Spinal cord (tissue), 10 donors: ENCODE measurements at places on chromosomes 3 and 15. TPM values are rescaled to one million over a fixed set of nuclear protein-coding genes. Genes with fewer than 3 reads are reported as not detected.

DNA sequence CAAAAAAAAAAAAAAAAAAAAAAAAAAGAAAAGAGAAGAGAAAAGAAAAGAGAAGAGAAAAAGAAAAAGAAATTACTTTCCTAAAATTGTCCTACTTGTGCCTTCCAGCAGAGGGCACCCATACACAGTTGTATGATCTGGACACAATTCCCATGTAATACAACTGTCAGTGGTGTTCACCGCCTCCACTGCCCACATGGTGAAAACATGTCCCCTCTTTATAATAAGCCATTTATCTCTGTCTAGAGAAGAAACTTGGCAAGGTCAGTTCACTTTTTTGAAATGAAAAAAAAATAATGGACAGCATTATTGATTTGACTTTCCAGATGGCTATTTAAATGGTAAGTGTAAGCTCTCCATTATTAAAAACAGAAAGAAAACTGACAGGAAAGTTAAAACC, 459.4 kb downstream of the GBE1 start:
- H3K36me3 ChIP-seq = no peaks in the 10 kb centered on the region
- peak; percentile 8 for DNase-seq
- H3K4me3 ChIP-seq = no peak overlapping the region
- no peak overlapping the region for H3K27ac ChIP-seq
- H3K27me3 ChIP-seq = no peaks in the 10 kb centered on the region

GRCh38 chr15:67156834-67157233, 91.4 kb downstream of the SMAD3 start:
- DNase-seq = no peak
- no peak overlapping the region for H3K27ac ChIP-seq
- no peaks in the 10 kb centered on the region for H3K36me3 ChIP-seq

RUBCN gene
- polyA plus RNA-seq = 47.2 TPM

DNA sequence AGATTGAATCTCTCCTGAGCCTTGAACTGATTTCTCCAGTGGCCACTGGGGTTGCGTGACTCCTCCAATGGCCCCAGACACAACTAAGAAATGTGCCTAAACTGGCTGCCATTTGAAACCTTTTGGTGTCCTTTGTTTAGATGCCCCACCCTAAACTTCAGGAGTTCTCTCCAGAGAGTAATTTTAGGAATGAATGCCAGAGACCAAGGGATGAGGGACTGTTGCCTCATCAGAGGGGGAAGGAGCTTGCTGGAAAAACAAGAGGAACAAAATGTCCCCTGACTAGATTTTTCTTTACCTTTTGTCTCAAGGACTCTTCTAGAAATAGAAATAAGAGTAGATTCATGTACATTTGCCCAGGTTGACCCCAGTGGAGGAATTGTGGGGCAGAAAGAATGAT, 8.1 kb upstream of the ADPRH start:
- H3K27ac ChIP-seq = no peak overlapping the region
- no peaks in the 10 kb centered on the region for H3K36me3 ChIP-seq
- no peak for DNase-seq

DNA sequence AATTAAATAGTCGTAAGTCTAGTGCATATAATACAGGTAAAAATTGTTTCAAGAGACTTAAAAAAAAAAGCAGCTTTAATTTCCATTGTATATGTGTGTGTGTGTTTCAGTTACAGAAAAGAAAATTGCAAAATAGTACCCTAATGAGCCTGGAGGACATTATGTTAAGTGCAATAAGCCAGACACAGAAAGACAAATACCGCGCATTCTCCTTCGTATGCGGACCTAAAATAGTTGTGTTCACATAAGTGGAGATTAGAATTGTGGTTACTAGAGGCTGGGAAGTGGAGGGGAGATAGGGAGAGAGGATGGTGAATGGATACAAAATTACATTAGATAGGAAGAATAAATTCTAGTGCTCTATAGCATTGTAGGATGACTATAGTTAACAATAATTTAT, 3.6 kb downstream of the MESD start:
- H3K4me1 ChIP-seq = no peaks in the 10 kb centered on the region
- H3K4me3 ChIP-seq = no peak overlapping the region
- H3K27me3 ChIP-seq = no peaks in the 10 kb centered on the region
- peaks cover 7% of the 10 kb centered on the region for H3K36me3 ChIP-seq
- H3K27ac ChIP-seq = no peak overlapping the region

CORO2B gene
- polyA plus RNA-seq = 53.6 TPM

LRRC2 gene
- polyA plus RNA-seq = 3.3 TPM

GRCh38 chr3:69568458-69568857, 170.8 kb upstream of the MITF start:
- H3K4me3 ChIP-seq = no peak overlapping the region
- no peaks in the 10 kb centered on the region for H3K27me3 ChIP-seq
- H3K27ac ChIP-seq = no peak overlapping the region
- no peaks in the 10 kb centered on the region for H3K4me1 ChIP-seq

DNA sequence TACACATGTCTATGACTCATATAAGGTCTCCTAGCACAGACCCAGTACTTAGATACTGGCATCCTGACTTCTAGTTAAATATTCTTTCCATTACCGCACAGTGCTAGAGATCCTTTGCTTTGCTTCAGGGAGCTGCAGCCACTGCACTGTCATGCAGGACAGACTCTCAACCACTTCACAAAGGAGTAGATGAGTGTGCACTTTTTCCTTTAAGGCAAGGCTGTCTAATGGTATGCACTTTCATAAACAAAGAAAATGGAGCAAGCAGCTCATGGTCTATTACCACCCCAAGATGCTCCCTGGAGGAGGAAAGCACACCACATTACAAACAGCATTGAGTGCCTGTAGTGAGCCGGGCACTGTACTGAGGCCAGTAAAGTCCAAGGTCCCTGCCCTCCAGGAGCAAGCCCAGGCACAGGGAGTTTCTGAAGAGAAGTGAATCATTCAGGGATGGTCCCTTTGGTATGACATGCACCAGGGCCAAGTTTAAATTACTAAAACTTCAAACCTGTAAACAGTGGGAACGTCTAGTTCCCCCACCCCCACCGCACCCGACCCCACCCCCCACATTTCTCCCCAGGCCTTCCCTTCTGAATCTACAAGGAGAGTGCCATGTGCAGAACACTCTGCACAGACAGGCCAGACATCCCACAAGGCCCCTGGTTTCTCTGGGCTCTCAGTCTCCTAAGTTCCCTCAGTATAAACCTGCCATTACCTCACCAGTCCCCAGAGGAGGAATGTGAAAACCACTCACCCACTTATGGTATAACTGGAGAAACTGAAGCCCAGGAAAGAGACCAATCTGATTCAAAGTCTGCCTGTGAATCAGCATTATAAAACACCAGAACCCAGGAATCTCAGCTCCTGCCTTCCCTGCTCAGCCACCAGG, 107.8 kb upstream of the BCL6 start:
- H3K27me3 ChIP-seq = no peaks in the 10 kb centered on the region
- no peaks in the 10 kb centered on the region for H3K36me3 ChIP-seq
- no peak overlapping the region for H3K27ac ChIP-seq
- no peak overlapping the region for H3K4me3 ChIP-seq

DNA sequence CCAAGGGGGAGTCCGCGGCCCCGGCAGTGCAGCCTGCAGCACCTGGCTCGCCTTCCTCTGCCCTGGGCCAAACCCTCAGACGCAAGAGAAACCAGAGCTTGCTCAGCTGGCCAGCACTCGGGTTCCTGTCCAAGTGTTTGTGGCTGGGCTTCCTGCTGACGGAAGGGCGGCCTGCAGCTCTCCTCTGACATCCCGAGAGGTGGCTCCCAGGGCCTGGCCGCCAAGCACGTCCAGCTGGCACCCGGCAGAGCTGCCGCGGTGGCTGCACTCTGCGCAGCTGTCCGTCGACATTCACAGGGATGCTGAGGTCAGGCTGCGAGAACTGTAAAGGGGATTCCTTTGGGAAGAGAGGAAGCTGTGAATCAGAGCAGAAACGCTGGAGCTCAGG, 85.6 kb downstream of the CPN2 start:
- peaks cover 22% of the 10 kb centered on the region for H3K4me1 ChIP-seq
- H3K27me3 ChIP-seq = peaks cover 2% of the 10 kb centered on the region
- DNase-seq = no peak

CASR gene
- polyA plus RNA-seq = 1.3 TPM

ANKUB1 gene
- 1.7 TPM for polyA plus RNA-seq

- no peaks in the 10 kb centered on the region for H3K27me3 ChIP-seq
- H3K36me3 ChIP-seq = no peaks in the 10 kb centered on the region
- no peaks in the 10 kb centered on the region for H3K4me1 ChIP-seq
- no peak overlapping the region for H3K27ac ChIP-seq
- DNase-seq = no peak
Observed at GRCh38 chr3:59845386-59845785, 795.6 kb upstream of the CFAP20DC start.

DNA sequence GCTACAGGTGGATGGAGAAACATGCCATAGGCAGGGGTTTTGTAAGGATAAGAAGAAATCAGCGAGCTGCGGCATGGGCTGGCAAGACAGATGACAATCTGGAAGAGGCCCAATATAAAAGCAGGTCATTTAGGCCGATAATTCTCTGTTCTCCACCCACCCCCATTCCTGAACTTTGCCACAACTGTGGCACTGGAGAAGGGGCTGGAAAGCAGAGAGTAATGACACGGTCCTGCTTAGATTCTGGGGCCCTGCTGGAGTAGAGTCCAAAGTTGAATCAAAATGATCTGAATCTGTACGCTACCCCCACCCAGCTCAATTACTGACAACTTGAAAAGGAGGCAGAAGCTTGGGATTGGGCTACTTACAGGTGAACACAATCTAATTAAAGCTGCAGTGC, 18.4 kb upstream of the BUB1B start:
- no peak overlapping the region for H3K27ac ChIP-seq
- no peak for DNase-seq
- no peak overlapping the region for H3K4me3 ChIP-seq
- H3K36me3 ChIP-seq = no peaks in the 10 kb centered on the region
- H3K4me1 ChIP-seq = no peaks in the 10 kb centered on the region
- no peaks in the 10 kb centered on the region for H3K27me3 ChIP-seq

- no peak for DNase-seq
- H3K27ac ChIP-seq = no peak overlapping the region
- no peaks in the 10 kb centered on the region for H3K36me3 ChIP-seq
- H3K4me3 ChIP-seq = no peak overlapping the region
- H3K27me3 ChIP-seq = no peaks in the 10 kb centered on the region
- no peaks in the 10 kb centered on the region for H3K4me1 ChIP-seq
Observed at GRCh38 chr3:102511639-102512038, 76.8 kb downstream of the ZPLD1 start.

DNA sequence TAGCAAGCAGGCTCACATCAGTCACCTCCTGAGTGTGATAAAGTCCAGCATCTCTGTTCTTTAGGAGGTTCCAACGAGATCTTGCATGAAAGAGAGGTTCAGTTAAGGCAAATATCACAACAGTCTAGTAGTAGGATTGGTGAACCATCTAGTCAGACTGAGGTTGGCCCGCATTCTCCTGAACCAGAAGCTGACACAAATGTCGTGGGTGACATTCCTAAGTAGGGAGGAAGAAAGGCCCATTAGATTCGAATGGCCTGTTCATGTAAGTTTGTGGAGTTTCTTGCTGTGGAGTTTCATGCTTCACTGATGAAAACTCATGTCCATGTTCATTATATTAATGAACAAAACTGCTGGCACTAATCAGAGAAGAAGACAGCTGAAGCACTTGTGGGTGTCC, 66.7 kb upstream of the XCR1 start:
- no peaks in the 10 kb centered on the region for H3K36me3 ChIP-seq
- no peak for DNase-seq
- H3K27me3 ChIP-seq = no peaks in the 10 kb centered on the region

DNA sequence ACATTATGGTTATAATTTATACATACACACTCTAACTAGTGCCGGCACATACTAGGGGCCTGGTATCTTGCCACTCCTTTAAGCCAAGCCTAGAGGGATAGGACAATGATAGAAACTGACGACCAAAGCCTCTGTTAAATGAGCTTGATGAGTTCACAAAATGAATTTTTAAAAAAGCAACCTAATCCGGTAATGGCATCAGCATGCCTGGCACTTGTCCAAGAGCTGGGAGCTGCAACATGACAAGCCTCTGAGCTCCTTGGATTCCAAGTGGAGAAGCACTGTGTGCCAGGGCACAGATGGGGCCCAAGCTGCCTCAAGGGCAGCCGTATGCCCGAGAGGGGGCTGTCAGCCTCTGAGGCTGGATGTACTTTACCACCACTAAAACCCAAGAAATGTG, 9.7 kb downstream of the ETV5 start:
- DNase-seq = no peak
- H3K4me1 ChIP-seq = peaks cover 33% of the 10 kb centered on the region
- H3K36me3 ChIP-seq = no peaks in the 10 kb centered on the region
- H3K27ac ChIP-seq = peak overlapping the region; percentile 12
- no peaks in the 10 kb centered on the region for H3K27me3 ChIP-seq

DNA sequence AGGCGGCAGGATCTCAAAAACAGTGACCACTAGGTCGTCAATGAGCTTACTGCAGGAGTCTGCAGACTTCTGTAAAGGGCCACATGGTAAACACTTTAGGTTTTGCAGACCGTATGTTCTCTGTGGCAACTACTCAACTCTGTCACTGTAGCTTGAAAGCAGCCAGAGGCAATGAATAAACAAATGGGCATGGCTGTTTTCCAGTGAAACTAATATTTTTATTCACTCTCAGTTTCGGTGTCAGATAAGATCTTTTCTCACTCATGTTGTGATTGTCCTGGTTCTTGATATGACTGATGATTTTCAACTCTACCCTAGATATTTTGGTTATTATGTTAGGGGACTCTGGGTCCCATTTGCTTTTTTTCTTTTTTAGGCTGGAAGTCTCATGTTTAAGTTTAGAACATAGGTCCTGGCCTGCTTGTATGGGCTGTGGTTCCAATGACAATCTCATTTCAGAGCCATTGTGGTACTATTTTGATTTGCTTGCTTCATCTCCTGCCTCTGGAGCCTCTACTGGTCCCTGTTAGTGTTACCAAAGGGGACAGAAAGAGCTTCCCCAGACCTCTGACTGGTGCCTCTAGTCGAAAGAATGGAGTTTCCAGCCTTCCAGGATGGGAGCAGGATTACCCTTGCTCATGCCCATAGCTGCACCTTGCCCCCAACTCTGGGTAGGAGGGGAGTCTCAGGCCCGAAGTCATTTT, 222.0 kb downstream of the STT3B start:
- peaks cover 4% of the 10 kb centered on the region for H3K4me1 ChIP-seq
- H3K27me3 ChIP-seq = no peaks in the 10 kb centered on the region
- no peaks in the 10 kb centered on the region for H3K36me3 ChIP-seq
- no peak for DNase-seq

MORC1 gene
- polyA plus RNA-seq = 0.08 TPM

DNA sequence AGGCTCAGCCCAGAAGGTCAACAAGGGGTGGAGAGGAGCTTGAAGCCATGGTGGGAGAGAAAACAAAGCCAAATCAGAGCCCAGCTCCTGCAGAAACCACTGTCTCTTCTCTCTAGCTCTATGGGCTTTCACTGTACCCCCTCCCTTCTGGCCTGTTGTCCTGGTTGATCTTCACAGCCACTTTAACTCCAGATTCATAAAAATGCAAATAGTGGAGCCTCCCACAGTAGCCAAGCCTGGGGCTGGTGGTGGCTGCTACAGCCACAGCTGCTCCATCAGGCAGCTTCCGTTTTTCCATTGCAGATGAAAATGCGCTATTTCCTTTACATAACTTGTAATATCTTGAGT, 20.7 kb upstream of the CAV3 start:
- no peak overlapping the region for H3K4me3 ChIP-seq
- H3K36me3 ChIP-seq = no peaks in the 10 kb centered on the region
- H3K4me1 ChIP-seq = peaks cover 21% of the 10 kb centered on the region
- DNase-seq = no peak

CCR8 gene
- not detected for polyA plus RNA-seq
